ENCODE measurements at places on chromosomes 1 and 21. TPM values are rescaled to one million over a fixed set of nuclear protein-coding genes. Genes with fewer than 3 reads are reported as not detected.
A peak's percentile ranks its signal among the peaks of the same experiment; 100 is the strongest.

DNA sequence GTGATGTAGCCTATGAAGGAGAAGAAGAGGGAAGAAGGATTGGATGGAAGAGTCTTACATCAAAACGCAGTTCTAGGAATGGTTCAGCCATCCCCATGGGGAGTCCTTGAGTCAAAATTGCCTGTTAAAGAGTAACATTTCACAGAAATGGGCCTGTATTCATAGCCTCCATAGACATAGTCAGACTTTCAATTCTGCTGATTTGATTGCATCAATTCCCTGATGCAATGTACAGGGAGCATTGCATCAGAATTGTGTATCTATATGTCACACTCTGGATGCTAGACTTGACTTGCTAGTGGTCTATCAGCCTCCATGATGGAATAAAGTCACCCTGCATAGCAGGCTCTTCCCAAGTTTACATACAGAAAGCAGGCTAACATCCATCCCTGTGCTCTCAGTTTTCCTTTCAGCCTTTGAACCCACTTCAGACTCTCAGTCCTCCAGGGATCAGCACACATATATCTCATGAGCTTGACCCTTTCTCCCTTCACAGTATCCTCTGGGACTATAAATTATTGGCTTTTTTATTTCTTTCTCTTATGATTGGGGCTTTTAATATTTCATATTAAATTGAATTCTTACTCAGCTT, 1111.7 kb upstream of the B3GALT2 start:
- DNase-seq, result no peak

The TCHH gene
- polyA plus RNA-seq, result 0.06 TPM

DNA sequence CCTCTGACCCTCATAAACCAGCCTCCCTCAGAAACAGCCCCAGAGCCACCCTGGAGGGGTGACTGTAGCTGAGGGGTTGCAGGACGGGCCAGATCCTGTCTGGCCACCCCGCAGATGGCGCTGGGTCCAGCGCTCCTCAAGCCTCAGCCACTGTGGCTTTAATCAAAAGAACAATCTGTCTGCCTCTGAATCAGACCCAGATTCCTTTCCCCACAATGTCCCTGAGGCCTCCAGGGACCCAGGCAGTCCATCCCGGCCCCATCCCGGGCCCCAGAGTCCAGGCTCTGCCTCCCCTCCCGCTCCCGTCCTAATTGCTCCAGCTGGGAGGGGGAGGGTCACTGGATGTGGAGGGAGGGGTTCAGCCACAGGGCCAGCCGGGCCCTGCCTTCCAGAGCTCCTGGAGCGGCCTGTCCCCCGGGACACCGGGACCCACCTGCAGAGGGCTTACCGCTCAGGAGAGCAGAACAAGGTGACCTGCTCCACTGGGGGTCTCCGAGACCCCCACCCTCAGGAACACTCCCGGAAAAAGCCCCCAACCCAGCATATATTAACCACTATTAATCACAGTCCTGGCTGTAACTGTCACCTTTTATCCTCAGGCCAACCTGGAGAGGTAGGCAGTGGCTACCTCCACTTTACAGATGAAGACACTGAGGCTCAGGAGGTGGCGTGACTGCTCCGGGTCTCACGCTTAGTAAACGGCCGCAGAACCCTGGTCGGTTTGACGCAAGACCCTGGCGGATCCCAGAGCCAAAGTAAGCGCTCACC, 836 bp upstream of the FBLIM1 start:
- DNase-seq, result no peak

- DNase-seq, result no peak
Measured at GRCh38 chr21:29719521-29719920, 220.3 kb downstream of the GRIK1 start.

DNA sequence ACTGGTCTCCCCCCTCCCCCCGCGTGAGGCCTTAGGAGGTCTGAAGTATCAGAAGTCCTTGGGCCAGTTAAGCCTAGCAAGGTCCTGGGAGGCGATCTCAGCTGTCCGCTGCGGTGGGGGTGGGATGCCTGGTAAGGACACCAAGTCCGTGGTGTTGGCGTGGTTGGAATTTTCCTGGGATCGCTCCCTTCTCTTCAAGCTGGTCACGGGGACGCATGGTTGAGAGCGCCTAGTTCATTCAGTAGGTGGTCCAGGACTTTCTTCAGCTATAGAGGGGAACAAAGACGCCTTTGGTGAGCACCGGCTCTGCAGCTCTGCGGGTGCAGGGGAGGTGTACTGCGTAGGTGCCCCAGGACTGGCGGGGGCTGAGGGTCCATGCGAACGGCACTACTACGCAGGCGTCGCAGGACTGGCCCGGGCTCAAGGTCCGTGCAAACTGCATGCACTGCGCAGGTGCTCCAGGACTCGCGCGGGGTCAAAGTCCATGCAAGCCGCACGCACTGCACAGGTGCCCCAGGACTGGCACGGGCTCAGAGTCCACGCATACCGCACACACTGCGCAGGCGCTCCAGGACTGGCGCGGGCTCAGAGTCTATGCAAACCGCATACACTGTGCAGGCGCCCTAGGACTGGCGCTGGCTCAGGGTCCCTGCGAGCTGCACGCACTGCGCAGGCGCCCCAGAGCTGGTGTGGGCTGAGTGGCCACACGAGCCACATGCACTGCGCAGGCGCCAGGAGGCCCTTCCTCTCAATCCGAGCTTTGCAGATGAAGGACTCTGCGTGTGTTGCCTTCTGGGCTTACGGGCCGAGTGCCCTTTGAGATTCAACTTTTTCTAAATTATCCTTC, 36.6 kb upstream of the HMGN1 start:
- peak; percentile 74 for DNase-seq

DNA sequence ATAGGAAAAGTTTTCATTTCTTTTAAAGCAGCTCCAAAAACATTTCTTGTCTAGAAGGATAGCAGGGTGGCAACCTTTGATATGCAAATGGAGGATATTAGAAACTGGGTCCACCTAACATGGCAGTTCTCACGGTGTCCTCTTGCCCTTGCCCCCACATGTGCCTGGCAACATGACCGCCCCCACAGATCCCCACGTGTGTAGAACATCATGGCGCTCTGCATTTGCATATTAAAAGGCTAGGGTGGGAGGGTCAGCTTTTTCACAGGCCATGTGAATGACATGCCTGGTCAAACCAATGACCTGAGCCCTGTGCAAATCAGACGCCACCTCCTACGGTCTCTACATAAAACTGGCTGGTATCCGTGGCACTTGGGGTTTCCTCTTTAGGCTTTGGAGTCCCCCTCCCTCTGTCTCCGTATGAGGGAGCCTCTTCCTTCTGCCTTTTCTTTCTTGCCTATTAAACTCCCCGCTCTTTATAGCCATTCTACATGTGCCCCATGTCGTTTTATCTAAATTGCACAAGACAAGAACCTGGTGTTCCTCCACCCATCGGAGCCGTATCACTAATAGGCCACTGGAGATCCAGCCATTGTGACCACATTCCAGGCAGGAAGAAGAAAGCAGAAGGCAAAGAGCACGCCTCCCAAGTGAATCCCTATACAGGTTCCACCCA, 71.3 kb downstream of the WDR4 start:
- no peak for DNase-seq

The GPR25 gene
- not detected for polyA plus RNA-seq

The SPATA45 gene
- 0.97 TPM for polyA plus RNA-seq

GRCh38 chr1:83857716-83858115, 141.2 kb downstream of the TTLL7 start:
- DNase-seq, result no peak

DNA sequence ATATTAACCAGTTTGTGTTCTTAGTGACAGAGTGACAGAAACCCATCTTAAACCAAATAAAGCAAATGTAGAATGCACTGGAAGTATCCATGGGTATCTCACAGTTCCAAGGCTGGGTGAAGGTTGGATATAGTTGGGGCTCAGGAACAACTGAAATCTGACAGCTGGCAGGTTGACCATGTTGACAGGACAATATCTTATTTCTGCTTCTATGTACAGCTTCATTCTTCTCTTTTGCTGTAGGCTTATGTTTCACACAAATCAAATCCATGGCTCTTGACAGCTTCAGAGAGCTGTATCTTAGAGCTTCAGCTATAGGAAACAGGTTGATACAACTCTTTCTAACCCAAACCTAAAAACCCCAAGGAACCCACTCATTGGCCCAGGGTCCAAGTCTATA, 34.3 kb upstream of the FGGY start:
- no peak for DNase-seq

DNA sequence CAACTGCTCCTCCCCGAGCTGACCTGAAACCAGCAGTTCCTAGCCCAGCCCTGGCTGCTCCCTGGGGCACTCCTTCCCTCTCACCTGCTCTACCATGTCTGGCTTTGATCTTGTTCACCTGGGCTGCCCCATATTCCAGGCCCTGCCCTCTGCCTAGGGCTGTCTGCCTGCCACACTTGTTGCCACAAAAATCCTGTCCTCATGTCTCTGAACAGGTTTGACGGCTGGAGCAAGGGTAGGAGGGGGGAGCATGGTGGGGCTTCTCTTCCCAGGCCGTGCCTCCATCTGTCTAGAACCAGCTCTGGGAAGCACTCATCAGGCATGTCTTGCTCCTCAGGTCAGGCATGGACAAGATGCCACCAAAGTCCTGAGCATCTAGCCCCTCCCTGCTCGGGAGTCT, 44.3 kb upstream of the WNT2B start:
- no peak for DNase-seq

GRCh38 chr21:27290028-27290427, 323.1 kb upstream of the ADAMTS5 start:
- DNase-seq, result no peak

DNA sequence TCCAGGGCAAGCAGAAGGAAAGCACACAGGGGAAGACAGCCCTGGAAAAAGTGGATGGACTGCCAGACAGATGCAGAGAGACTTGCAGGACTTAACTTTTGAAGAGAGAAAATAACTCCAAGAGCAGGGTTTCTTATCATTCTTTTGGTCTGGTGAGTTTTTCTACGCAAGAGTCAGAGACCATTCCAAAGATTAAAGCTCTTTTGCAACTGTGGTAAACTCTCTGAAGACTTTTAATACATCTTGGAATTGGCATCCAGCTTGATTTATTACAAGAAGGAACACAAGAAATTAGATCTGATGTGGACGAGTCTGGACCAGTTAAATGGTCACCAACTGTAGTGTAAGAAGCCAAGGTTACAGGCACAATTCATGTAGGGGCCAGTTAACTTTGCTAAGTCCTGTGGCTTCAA, 153.4 kb downstream of the SIPA1L2 start:
- DNase-seq, result no peak

The MROH7 gene
- polyA plus RNA-seq, result 16.2 TPM

DNA sequence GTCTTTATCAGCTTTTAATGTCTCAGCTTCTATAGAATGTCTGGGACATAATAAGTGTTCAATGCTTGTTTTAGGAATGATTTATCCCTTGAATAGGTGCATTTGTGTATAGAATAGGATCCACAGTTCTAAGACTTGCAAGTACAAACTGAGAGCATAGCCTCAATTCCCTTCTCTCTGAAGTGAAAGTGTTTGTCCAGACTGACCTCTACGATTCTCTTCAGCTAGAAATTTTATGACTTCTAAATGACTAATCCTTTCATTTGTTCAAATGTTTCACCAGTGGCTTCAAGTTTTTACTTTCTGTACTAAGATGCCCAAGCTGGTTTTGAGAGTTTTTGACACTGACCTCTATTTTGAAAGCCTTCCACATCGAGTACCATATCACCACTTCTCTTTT, 608.2 kb upstream of the ADGRL4 start:
- no peak for DNase-seq

GRCh38 chr1:93349231-93350135, 3.8 kb downstream of the DR1 start:
- DNase-seq, result no peak

The PYCR2 gene
- 47.9 TPM for polyA plus RNA-seq

The AKR7A3 gene
- 1.9 TPM for polyA plus RNA-seq

GRCh38 chr1:164308101-164308500, 250.9 kb upstream of the PBX1 start:
- DNase-seq, result no peak

DNA sequence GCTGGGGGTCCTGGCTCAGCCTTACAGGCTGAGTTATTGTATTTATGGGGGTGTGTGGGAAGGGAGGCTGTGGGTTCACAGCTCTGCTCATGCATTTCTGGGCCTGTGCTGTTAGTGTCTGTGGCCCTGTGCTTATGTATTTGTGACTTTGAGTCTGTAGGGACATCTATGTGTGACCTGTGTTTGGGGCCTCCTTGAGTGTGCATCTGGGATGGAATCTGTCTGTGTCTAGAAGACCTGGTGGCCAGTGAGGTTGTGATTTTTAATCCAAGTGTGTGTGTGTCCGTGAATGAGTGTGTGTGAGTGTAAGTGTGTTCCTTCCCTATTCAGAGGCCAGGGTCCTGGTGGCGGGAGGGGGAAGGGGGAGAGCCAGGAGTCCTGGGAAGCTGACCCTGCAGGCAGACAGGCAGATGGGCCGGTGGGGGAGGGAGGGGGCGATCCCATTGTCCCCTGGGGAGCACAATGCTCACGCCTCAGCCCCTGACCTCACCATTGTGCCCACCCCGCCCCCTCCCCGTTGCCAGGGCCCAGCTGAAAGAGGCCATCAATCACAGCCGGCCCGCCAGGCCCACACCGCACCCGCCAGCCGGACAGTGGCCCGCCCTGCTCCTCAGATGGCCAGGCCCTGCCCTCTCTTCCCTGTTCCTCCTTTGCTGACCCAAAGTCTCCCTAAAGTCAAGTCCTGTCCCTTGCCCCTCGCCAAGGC, 19.6 kb downstream of the SLC27A3 start:
- DNase-seq, result no peak

DNA sequence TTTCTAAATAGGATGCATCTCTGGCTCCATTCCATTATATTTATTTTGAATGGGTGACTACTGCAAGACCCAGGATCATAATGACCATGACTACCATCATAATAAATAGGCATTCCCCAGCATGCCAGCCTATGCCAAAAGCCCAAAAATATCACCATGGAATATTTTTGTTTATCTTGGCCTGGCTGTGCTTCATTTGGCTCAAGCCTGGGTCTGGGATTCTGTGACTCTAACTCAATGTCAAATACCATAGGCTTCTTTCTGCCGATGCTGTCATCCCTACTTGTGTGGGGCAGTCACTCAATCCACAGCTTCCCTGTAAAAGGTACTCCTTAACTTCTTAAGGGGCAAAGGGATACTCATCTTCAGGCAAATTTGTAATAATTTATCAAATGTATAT, 66.6 kb downstream of the DIRAS3 start:
- no peak for DNase-seq

GRCh38 chr1:54786778-54787177, 14.3 kb downstream of the TTC22 start:
- no peak for DNase-seq

The CRP gene
- polyA plus RNA-seq, result not detected

GRCh38 chr1:47577303-47578025, 139.6 kb downstream of the FOXD2 start:
- no peak for DNase-seq

DNA sequence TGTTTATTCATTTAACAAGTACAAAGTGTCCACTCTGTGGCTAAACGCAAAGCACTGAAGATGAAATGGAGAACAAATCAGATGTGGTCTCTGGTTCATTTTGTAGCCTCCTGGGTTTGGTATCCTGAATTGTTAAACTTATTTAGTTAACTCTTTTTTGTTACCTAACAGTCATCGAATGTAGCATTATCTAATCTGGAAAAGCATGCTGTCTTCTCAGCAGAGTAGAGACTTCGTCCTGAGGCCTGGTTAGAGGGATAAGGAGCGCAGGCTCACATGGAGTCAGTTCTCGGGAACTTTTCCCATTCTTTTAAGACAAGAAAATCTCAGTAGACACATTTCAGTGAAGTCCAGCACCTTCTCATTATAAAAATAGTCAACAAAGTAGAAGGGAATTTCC, 33.1 kb upstream of the SH3D21 start:
- DNase-seq, result no peak

GRCh38 chr1:44300852-44301251, 54.2 kb downstream of the ERI3 start:
- no peak for DNase-seq
